MCF 10A (cell line): ENCODE measurements at places on chromosomes 4 and X.

GRCh38 chr4:8817813-8818062, 53.9 kb downstream of the HMX1 start:
- DNase-seq: no peak

GRCh38 chr4:169207436-169208089, 63.2 kb downstream of the SH3RF1 start:
- DNase-seq: no peak

DNA sequence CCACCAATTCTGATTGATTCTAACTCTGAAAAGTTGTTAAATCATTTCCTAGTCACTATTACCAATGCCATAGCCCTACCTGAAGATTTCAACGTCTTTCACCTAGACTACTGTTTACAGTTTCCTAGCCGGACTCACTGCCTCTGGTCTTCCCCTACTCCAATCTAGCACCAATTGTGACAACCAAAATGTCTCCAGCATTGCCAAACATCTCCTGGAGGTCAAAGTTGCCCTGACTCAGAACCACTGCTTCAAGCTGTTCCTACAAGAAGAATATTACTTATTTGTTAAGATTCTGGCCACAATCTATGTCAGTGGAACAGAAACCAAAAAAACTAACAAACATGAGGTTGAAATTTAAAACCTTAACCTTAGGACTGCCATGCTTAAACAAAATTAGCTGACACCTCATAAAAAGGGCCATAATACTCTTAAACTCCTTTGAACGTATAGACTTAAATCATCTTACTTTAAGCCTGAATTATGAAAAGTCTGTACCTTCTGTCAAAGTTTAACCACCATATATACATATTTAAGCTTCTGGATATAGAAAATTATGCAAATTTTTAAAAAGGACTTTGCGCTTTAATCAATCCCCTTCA, 2.1 kb downstream of the PDS5A start:
- peak; percentile 11 for DNase-seq

DNA sequence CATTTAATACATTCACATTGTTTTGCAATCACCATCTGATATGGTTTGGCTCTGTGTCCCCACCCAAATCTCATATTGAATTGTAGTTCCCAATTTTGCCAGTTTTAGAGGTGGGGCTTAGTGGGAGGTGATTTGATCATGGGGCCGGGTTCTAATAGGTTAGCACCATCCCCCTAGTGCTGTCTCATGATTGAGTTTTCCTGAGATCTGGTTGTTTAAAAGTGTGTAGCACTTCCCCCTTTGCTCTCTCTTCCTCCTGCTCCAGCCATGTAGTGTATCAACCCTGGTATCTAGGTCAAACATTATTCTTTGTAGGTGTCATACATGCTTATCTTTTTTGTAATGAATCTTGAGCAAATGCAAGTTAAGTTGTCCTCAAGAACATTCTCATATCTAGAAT, 83.3 kb upstream of the KIT start:
- DNase-seq: no peak

GRCh38 chrX:68112321-68112720, 321.0 kb downstream of the OPHN1 start:
- DNase-seq: no peak

DNA sequence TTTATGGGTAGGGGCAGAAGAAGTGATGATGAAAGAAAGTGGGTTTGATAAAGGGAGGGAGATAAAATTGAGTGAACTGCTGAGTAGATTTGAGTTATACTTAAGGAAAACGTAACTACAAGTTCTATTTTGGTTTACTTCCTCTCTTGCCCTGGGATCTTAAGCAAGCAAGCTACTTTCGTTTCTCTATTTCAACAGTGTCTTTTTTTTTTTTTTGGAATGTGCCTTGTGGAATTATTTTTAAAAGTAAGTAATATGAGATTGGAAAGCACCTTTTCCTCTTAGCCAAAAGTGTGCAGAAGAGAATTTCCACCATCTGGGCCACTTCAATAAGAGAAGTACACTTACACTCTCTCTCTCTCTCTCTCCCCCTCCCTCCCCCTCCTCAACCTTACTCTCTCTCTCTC, 16.0 kb upstream of the C4orf36 start:
- DNase-seq: no peak

- no peak for DNase-seq
Observed at GRCh38 chr4:7135389-7135746, 57.0 kb upstream of the SORCS2 start.

DNA sequence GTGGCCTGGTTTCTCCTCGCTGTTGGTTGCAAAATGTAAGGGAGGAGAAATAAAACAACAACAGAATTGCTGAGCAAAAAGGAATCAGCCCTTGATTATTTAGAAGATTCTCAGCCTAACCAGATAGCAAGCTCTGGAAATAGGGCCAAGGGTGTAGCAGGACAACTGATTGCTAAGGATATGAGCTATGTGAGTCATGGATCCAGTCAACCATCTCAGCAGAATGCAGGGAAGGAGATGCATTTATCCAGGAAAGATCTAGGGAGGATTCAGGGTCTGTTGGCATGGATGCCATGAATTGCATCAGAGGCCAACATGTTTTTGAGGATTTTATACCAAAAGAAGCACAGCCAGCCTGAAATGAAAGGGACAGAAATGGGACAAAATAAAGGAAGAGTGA, 2.2 kb upstream of the XAGE3 start:
- no peak for DNase-seq

- no peak for DNase-seq
Observed at GRCh38 chrX:38896724-38897298, 95.6 kb downstream of the MID1IP1 start.

DNA sequence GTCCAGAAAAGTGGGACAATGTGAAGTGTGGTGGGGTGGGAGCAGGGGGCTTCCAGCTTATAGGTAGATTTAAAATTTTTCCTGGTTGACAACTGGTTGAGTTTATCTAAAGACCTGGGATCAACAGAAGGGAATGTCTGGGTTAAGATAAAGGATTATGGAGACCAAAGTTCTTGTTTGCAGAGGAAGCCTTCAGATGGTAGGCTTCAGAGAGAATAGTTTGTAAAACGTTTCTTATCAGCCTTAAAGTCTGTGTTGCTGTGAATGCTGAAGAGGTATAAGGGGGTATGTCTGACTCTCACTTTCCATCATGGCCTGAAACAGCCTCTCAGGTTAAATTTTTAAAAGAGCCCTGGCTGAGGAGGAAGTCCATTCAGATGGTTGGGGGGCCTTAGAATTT, 20.5 kb downstream of the MGST2 start:
- DNase-seq: no peak

- DNase-seq: no peak
Observed at GRCh38 chr4:160928482-160928881, 1235.3 kb downstream of the FSTL5 start.

- DNase-seq: peak; percentile 1
Observed at GRCh38 chr4:15005474-15006115, 3.3 kb downstream of the CPEB2 start.

GRCh38 chr4:54575919-54576318, 81.8 kb upstream of the KIT start:
- DNase-seq: no peak

GRCh38 chrX:20143561-20143960, 1.9 kb upstream of the EIF1AX start:
- no peak for DNase-seq

GRCh38 chr4:3268395-3269104, 19.6 kb downstream of the MSANTD1 start:
- no peak for DNase-seq

GRCh38 chrX:107677501-107677901, 49.2 kb downstream of the PRPS1 start:
- peak; percentile 32 for DNase-seq

GRCh38 chr4:99126376-99126775, 17.7 kb downstream of the ADH4 start:
- DNase-seq: no peak

DNA sequence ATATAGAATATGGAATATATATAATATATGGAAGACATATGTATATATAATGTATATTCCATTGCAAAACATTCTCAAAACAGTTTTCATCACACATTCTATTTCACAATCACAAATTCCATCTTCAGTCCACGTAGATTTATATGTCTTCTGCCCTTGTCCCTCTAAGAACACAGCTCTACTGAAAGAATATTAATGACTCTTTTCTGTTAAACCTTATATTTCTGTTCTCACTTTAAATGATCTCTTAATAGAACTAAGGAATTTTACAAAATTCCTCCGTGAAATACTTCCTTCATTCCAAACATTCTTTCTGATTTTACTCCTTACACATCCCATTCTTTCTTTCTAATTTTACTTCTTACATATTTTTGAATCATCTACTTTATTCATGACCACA, 1043.1 kb upstream of the PABPC4L start:
- no peak for DNase-seq

DNA sequence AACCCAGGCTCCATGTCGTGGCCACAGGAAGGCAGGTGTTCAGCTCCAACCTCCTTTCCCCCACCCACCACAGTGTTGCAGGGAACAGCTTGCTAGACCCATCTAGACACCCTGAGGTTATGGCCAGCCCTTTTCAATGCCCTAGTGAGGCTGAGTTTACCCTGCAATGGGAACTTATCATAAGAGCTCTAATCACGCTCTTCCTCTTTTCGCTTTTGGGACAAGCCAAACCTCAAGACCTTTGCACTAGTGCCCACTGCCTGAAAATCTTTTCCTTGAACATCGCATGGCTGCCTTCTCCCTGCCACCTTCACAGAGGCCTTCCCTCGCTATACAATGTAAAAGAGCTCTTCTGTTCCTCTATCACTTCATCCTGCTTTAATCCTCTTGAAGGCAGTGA, 2.4 kb upstream of the FGFBP2 start:
- DNase-seq: no peak

GRCh38 chrX:33014086-33014485, 197.3 kb downstream of the DMD start:
- no peak for DNase-seq

GRCh38 chr4:140931911-140932310, 175.7 kb upstream of the TBC1D9 start:
- DNase-seq: no peak

GRCh38 chr4:152064282-152064681, 303.5 kb upstream of the GATB start:
- DNase-seq: no peak

DNA sequence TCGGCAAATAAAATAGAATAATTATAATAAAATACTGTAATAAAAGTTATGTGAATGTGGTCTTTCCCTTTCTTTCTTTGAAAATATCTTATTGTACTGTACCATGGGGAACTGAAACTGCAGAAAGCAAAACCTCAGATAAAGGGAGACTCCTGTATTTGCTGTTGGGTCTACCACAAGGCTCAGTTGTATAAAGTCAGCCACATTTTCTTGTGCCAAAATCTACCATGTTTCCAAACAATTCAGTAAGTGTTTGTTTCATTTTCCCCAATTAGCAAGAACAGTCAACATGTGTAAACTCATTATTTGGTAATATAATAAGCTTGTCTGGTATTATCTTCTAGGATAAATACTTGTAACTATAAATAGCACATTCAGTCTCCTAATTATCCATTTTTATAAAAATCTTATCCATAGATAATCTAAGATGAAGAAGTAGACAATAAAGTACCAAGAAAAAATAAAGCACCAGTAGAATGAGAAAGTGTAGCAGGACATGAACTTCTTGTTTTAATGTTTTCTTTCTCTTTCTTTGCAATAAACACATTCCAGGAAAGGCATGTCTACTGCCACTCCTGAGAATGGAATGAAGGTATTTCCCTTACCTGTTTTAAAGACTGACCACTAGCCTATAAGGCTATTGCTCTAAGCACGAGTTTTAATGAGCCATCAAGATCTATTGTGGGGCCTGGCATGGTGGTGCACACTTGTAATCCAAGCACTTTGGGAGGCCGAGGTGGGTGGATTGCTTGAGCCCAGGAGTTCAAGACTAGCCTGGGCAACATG, 15.0 kb upstream of the OTUD4 start:
- DNase-seq: peak; percentile 4

DNA sequence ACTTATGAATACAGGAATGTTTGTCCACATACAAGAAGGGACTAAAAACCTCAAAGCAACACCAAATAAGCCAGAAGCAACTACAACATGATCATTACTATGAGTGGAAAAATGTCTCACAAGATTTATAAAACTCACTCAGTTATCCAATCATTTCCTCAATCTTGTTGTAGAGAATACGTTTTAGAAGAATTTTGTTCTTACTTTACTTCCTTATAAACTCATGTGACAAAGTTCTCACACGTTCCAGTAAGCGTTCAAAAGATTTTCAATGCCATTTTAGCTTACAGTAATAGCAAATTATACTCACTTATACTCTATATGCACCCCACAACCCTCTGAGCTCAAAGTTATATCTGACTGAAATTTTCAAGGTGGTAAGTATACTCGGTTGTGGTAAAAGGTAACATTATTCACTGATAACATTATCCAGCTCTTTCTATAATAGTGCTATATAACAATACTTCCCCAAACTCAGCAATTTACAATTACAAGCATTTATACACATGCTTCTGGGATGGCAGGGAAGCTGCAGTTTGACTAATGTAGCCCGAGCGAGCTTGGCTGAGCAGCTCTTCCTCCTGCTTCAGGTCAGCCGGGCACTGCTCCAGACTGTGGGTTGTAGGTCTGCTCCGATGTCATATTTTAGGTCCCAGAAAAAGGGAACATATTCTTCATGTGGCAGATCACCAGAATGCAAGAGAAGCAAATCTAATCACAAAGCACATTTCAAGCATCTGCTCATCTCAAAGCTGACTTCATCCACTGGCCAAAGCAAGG, 226.3 kb downstream of the RCHY1 start:
- no peak for DNase-seq

GRCh38 chr4:122674371-122674770, 53.5 kb upstream of the IL21 start:
- DNase-seq: no peak

DNA sequence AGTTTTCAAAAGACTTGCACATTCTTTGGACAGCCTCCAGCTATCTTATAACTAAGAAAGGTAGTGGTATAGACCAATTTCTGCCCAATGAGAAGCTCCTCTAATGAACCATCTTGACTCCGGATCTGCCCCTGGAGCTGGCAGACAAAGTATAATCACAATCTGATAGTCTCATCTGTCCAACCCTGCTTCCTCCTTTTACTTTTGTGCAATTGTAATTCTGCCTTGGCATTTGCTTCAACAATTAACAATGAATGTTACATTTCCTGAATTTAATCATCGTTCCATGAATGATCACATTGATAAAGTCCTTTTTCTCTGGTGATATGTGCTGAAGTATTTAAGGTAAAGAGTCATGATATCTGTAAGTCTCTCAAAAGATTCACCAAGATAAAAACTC, 27.8 kb downstream of the FRYL start:
- no peak for DNase-seq

DNA sequence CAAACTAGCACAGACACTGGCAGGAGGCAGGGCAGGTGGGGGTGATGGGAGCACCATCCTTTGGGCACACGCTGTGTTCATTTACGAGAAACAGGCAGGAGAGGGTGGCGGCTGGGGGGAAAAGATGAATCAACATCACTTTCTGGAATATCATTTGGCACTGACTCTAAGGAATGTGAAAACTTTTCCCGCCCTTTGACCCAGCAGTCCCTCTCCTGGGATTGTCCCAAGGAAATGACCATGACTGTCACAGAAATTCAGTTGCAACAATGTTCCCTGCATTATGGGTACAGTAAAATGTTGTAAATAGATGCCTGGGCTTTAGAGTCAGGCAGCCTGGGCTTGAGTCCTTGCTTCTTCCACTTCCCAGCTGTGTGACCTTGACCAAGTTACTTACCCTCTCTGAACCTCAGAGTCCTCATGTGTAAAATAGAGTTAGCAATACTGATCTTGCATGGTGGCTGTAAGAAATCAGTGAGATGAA, 58.6 kb downstream of the ABLIM2 start:
- DNase-seq: peak; percentile 93
